ENCODE measurements at places on chromosomes 11 and 22.
A peak's percentile ranks its signal among the peaks of the same experiment; 100 is the strongest.

- DNase-seq, result no peak
Observed at GRCh38 chr22:29136782-29137700, 64.2 kb downstream of the KREMEN1 start.

- DNase-seq, result no peak
Observed at GRCh38 chr11:73260127-73260457, 12.0 kb upstream of the P2RY6 start.

GRCh38 chr11:111450480-111451320, 61.5 kb downstream of the BTG4 start:
- no peak for DNase-seq

- DNase-seq, result no peak
Observed at GRCh38 chr11:68948496-68948895, 32.3 kb downstream of the MRGPRD start.

DNA sequence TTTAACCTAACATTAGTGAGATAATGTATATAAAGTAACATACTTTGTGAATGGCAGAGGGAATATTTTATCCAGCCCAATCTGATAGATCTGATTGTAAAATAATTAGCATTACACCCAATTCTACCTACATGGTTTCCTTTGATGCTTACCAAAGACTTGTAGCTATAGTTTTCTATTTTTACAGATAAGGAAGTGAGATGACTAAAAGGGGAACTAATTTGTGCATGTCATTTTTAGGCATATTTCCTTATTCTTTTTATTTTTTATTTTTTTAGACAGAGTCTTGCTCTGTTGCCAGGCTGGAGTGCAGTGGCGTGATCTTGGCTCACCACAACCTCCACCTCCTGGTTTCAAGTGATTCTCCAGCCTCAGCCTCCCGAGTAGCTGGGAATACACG, 793.7 kb upstream of the LRRC4C start:
- no peak for DNase-seq

DNA sequence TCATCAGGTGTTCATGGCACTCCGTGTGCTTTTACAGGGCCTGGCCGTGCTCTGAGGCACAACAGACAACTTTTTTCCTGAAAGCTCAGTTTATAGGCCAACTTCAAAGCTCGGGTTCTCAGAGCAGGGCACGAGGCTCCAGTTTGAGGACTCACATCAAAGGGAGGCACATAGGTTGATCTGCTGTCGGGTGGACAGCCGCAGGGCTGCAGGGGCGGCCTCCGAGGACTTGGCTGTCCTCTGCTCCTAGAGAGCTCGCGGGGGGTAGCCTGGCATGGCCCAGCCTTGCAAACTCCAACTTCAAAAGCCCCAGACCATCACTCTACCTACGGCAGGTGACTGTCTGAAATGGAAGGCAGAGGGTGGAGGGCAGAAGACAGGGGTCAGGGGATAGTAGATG, 31.6 kb downstream of the C11orf58 start:
- no peak for DNase-seq

DNA sequence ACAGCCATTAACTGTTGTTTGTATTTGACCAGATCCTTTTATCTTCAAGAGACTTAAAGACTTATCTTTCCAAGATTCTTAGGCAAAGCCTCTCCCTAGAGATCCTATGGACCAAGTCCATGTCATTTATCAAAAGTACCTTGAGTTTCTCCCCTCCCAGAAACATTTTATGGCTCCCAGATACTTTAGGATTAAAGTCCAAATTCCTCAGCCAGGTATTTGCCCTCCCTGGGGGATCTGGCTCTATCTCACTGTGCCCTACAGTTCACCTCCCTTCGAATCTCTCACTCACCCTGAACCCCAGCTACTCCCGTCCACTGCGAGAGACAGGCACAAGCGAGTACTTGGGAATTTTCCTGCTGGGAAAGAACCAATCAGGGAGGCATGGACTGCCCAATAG, 11.9 kb downstream of the MS4A8 start:
- DNase-seq, result no peak

DNA sequence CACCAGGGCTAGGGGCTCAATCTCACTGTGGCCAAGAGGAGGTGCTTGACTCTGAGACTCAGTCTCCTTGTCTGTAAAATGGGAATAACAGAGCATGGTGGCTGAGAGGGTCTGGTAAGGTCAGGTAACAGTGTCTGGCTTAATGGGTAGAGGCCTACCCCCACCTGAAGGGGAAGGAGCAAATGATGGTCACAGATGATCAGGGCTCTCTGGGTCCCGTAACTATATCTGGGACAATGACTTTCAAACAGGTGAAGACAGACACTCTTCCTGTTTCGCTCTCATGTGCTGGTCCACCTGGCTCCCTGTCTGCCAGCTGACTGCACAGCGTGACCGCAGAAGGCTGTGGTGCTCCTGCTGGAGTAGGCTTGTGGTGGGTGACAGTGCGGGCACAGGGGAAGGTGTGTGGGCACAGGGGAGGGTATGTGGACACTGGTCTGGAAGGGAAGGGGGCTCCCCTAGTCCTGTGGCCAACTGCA, 4.0 kb downstream of the A4GALT start:
- no peak for DNase-seq

DNA sequence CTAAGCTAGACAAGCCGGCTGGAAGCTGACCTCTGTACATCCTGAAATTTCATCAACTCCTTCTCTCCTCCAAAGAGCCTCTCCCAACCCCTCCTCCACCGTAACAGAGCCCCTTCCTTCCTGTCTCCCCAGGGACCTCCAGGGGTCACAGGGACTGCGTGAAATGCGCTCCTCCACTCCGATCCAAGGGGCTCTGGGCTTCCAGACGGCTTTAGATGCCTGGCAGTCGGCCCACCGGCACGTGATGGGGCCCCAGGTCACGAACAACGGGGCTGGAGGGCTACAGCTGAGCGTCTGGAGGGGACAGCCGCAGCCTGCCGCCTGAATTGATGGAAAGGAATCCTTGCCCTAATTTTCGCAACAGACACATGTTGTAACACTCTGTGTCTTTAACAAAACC, 264.1 kb downstream of the MN1 start:
- peak; percentile 62 for DNase-seq

DNA sequence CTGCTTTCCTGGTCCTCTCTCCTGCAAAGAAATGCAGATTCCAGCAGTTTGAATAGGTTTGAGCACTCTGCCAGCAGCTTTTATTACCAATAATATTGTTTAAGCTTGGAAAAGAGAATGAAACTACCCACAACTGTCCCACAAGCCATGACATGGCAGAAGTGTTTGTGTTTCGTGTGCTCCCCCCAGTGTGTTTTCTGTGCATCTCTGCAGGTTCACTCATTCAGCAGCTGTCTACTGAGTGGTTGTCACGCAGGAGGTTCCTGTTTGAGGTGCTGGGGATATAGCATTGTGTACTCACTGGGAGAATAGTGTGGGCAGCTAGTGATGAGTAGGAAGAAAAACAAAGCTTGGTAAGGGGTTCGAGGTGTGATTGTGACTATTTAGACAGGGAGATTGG, 55.3 kb upstream of the SUSD2 start:
- DNase-seq, result no peak

GRCh38 chr11:102383839-102384238, 36.8 kb downstream of the BIRC2 start:
- no peak for DNase-seq

DNA sequence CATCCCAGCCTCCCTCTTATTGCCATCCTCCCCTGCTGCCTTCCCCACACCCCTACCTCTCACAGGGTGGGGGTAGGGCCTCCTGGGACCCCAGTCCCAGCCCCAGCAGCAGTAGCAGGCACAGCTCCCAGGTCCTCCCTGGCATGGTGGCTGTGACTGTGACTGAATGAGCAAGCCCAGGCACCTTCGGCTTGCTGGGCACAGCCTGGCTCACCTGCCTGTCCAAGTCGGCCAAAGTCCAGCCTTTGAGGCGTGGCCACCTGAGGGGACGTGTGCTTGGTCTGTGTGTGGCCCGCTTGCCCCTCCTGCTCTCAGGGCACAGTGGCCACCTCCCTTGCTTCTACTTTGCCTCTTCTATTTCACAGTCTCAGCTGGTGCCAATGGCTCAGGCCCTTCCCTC, at the start of gene TREH:
Gene TREH (minus strand): TSS at position 168 of the 400 bp plus-strand sequence. CDS start 23 bp downstream, at position 145.
- DNase-seq, result no peak

- no peak for DNase-seq
Observed at GRCh38 chr11:77406396-77406795, 67.5 kb downstream of the PAK1 start.

GRCh38 chr11:35308157-35308556, 111.2 kb downstream of the SLC1A2 start:
- DNase-seq, result no peak

DNA sequence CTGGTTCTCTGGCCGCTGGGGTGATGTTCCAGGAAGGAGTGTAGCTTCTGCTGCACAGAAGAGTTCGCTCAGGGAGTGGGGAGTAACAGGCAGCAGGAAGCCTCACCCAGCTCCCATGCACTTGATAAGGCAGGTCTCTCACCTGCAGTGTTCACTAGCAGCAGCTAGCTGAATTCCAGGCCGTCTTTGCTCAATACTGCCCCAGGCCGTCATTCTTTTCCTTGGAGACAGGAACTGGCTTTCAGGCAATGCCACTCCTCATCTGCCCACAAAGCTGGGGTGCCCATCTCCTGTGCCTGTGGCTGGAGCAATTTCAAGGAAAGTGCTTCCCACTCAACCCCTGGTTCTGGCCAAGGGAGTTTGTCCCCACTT, 66.1 kb downstream of the ARHGAP42 start:
- no peak for DNase-seq

- peak; percentile 67 for DNase-seq
Observed at GRCh38 chr11:78742430-78742829, 167.8 kb upstream of the NARS2 start.

DNA sequence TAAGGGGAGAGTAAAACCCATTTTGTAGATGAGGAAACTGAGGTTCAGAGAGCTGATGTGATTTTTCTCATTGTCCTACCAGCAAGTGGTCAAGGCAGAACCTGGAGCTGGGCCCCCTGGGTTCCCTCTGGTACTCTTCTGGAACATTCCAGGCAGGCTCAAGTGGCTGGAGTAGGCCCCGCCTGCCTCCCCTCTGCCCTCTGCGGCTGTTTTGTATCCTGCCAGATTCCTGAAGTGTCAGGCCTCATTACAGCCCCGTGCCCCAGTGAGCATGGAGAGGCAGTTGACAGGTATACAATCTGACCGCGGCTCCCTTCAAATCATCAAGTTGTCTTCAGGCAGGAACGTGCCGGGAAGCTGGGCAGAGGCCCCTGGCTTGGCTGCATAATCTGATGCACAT, 94.6 kb upstream of the CD82 start:
- DNase-seq, result no peak

DNA sequence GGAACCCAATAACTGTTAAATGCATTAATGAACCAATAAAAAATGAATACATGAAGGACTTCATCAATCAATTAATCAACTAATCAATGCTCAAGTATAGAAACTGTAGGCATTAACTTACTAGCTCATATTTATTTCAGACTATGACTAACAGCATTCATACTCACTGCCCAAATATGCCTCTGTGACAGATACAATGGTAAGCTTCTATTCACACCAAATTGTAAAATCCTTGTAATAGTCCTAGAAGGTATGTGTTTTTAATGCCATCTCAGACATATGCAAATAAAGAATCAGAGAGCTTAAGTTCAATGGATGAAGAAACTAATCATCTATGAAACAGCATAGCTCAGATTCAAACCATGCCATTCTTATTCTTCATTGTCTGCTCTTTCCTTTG, 1253.6 kb upstream of the TENM4 start:
- no peak for DNase-seq

DNA sequence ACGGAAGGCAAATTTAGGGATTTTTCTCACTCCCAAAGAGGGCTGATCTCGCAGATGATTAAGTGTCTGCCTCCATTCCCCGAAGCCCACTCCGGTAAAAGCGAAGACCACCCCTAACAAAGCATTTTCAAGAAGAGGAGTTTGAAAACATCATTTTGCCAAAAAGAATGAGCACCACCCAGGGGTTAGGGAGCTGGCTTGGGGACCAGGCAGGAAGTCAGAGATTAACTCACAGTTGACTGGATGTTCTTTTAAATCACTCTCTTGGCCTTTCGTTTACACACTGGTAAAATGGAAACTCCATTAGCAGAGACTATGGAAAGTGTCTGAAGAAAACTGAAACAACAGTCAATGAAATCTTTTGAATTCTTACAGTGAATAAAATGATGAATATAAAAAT, 7.9 kb upstream of the TRIM44 start:
- no peak for DNase-seq

GRCh38 chr11:85238906-85239305, 388.2 kb downstream of the DLG2 start:
- DNase-seq, result no peak

DNA sequence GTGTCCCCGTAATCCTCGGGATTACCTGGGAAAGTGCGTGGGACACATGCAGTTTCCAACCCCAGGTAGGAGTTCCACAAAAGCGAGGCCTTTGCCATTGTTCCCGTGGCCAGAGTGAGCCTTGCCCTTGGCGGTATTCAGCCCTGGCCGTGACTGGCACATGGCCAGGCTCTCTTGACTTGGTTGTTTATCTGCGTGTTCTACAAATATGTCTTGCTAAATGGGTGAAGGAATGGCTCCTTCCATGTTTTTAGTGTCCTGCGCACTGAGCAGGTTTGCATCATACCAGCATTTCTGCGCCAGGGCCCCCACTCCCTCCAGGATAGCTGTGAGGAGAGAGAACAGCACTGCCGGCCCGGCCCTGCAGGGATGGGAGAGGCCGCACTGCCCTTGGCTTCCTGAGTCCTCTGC, 20.0 kb downstream of the POLR3H start:
- peak; percentile 76 for DNase-seq

DNA sequence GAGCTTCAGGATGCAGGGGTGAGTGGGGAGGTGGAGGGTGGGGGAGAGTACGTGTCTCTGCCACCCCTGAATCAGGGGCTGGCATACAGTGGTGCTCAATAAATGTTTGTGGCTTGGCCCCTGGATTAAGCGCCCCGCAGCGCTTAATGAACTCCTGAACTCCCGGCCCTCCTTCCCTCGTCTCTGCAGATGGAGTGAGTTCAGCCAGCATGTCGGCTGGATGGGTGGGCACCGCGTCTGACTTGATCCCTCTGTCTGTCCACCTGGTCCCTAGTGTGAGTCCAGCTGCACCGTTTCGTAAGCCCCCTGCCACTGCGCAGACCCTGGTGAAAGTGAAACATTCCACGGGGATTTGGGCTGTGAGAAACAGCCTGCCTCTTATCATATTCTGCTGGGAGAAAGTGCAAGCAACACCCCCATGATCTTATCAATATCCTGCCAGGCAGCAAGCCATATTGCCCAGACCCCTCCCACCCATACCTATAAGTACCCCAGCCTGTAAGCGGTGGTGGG, 12.0 kb upstream of the MRGPRD start:
- DNase-seq, result no peak

DNA sequence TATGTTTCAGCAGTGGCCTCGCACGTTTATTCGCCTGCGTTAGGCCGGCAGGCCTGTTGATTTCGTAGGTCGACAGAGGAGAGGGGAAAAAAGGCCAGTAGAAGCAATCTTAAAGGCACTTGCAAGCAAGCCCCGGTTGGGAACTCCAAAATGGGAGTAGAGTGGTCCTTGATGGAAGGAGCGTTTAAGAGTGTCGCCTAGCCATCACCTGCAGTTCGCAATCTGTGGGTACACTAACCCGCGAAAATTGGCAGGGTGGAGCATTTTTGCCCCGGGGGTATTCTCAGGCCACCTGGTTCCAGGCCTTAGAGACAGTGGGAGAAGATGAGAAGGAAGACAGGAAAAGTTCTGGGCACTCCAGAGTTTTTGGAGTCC, 1.1 kb downstream of the EWSR1 start:
- DNase-seq, result no peak

Measured in heart right ventricle (tissue), 16 donors.